ENCODE measurements at places on chromosomes 3 and 15. TPM values are rescaled to one million over a fixed set of nuclear protein-coding genes. Genes with fewer than 3 reads are reported as not detected.

DNA sequence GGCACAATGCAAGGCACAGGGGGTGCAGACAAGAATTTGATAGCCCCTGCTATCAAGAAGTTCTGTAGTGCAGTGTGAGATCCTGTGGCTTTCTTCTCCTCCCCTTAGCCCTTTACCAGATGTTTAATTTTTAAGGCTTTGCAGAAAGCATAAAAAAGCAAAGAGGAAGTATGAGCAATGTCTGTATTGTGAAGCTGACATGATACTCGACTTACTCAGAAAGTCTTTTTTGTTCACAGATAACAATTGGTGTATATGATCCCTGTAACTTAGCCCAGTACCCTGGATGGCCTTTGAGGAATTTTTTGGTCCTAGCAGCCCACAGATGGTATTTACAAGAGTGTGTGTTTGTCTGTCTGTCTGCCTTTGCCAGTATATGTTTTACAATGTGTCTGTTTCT lies 58.9 kb downstream of the ATG7 start:
- peaks cover 51% of the 10 kb centered on the region for H3K36me3 ChIP-seq
- no peak for DNase-seq
- no peak overlapping the region for H3K27ac ChIP-seq
- H3K4me3 ChIP-seq, result no peak overlapping the region
- no peaks in the 10 kb centered on the region for H3K27me3 ChIP-seq

DNA sequence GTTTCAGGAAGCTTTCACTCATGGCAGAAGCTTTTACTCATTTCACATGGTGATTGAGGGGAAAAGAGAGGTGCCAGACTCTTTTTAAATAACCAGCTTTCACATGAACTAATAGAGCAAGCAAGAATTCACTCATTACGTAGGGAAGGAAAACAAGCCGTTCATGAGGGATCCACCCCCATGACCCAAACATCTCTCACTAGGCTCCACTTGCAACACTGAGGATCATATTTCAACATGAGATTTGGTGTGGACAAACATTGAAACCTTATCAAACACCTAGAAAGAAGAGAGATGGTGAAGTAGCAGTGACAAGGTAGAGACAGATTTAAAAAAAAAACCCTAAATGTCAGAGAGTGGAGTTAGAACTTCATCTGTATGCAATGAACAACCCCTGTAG lies 408.6 kb upstream of the PDZRN3 start:
- no peaks in the 10 kb centered on the region for H3K27me3 ChIP-seq
- no peaks in the 10 kb centered on the region for H3K36me3 ChIP-seq
- DNase-seq, result no peak

GRCh38 chr3:14780927-14781507 lies 37.7 kb upstream of the FGD5 start:
- DNase-seq, result peak; percentile 68
- no peak overlapping the region for H3K27ac ChIP-seq
- H3K4me1 ChIP-seq, result no peaks in the 10 kb centered on the region
- no peaks in the 10 kb centered on the region for H3K36me3 ChIP-seq
- H3K27me3 ChIP-seq, result peaks cover 3% of the 10 kb centered on the region
- H3K4me3 ChIP-seq, result no peak overlapping the region

DNA sequence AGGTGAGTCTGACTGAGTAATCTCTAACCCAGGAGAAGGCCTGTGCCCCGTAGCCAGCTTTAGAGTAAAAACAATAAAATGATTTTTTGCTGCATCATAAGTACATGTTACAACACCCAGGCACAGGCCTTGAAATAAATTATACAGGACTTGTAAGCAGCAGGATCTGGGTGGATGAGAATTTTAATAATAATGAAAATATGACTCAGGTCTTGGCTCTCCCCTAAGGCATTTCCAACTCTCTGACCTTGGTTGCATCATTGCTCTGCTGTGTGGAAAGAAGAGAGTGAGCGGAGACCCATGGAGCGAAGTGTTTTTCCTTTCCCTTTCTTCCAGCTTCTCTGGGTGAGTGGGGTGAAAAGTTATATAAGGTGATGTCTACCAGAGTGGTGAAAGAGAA lies 44.6 kb downstream of the EOMES start:
- no peak overlapping the region for H3K4me3 ChIP-seq
- H3K36me3 ChIP-seq, result no peaks in the 10 kb centered on the region
- no peaks in the 10 kb centered on the region for H3K27me3 ChIP-seq
- DNase-seq, result no peak
- no peak overlapping the region for H3K27ac ChIP-seq
- peaks cover 6% of the 10 kb centered on the region for H3K4me1 ChIP-seq

ATP10A gene
- total RNA-seq, result 43.5 TPM

OIP5 gene
- total RNA-seq, result 0.62 TPM

Data from lower lobe of right lung (tissue), 2 donors.